ENCODE measurements at places on chromosomes 16 and 17.

GRCh38 chr16:12317121-12317810 is 340.7 kb downstream of the SNX29 start:
- no peak for DNase-seq

- DNase-seq, result no peak
These were observed 55.7 kb downstream of the SREBF1 start for GRCh38 chr17:17780922-17781590.

- no peak for DNase-seq
These were observed 30.4 kb upstream of the HS3ST3B1 start for GRCh38 chr17:14270508-14270907.

- DNase-seq, result no peak
These were observed 3.8 kb downstream of the LITAFD start for GRCh38 chr16:8885674-8886592.

GRCh38 chr16:14186007-14186794 is 115.1 kb downstream of the MRTFB start:
- peak; percentile 58 for DNase-seq

DNA sequence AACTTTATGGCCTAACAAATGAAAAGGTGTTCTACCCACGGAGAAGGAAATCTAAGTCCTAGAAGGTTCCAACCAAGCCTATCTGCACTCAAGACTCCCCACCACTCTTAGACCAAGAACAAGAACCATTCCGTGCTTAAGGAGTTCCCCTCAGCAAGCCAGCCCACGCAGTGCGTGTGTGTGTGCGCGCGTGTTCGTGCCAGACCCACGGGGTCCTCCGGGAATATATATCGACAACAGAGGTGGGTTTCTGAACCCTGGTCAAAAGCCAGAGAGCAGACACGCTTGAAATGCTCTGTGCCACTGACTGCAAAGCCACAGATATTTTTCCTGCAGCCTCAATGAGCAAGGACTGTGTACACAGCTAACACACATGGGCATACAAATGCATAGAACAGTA is 70.7 kb downstream of the SLC39A11 start:
- DNase-seq, result no peak

DNA sequence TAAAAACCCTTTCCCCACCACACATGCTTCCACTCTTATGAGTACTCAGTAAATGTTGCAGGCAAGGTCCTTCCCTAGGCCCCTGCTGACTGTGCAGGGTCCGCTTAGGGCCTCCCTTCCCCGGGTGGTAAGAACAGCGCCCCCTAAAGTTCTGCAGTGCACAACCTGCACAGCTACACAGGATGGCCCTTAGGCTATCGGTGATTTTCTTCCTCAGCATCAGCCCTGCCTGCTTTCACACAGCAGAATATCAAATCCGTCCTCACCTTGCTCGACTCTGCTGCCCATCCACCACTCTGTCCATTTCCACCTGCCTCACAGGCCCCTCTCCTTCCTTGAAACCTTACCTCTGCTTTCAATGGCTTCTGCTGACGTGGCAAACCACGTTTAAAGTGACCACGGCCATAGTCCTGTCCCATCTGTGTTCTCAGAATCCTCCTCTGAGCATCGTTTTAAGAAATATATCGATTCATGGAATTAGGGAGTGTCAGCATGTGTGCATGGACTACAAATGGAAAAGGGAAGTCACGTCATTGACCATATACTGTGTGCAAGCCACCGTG is 51.4 kb upstream of the TMEM132E start:
- DNase-seq, result no peak

GRCh38 chr16:11417487-11417886 is 72.2 kb downstream of the RMI2 start:
- DNase-seq, result no peak

DNA sequence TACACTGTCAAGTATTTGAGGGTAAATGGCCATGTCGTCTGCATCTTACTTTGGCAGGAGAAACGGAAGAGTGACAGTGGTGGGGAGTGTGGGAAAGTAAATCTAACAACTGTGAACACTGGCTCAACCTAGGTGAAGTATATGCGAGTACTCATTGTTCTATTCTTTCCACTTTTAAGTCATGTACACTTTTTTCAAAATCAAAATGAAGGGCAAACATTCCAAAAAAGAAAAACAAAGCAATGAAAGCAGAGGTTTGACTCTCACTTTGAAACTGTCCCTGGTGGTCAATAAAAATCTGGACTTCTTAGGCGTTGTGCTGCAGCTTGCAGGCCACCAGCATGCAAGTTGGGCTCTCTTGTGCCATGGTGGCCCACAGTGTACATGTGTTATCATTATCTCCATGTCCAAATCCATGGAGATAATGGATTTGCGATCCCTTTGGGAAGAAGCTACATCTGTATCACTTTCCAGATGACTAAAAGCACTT is 32.7 kb downstream of the STAT5B start:
- DNase-seq, result no peak

DNA sequence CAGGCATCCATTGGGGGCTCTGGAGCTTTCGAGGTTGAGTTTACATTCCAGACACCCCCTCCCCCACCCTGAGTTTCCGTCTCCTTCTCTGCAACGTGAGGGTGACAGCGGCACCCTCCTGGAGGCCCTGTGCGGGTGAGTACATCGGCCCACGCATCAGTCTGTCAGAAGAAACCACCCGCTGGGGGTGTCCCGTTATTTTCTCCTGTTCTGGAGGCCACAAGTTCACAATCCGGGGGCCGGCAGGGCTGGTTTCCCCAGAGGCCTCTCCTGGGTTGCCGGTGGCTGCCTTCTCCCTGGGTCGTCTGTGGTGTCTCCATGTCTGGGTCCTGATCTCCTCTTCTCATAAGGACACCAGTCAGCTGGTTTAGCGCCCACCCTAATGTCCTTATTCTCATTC is 35.7 kb downstream of the GSE1 start:
- no peak for DNase-seq

- no peak for DNase-seq
These were observed 2.3 kb upstream of the MYH11 start for GRCh38 chr16:15858921-15859668.

- no peak for DNase-seq
These were observed 829 bp downstream of the PITPNM3 start for GRCh38 chr17:6555331-6556120.

DNA sequence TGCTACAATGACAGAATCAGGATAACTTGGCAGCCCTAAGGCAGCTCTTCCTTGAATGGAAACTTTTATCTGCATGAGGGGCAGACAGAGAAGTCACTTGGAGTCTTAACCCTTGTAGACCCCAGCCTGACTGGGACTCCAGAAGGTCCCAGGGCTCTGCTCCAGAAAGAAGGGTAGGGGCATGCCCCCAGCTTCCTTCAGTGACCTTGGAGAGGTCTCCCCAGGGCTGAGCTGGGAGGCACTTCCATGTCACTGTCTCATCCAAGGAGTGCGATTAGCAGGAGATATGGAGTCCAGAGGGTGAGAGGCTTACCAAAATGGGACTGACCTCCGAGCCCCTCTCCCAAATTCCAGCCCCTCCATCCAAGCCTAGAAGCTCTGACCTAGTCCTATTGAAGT is 3.4 kb upstream of the NLRC5 start:
- no peak for DNase-seq

- peak; percentile 69 for DNase-seq
These were observed 80.7 kb downstream of the SNX29 start for GRCh38 chr16:12057266-12057665.

DNA sequence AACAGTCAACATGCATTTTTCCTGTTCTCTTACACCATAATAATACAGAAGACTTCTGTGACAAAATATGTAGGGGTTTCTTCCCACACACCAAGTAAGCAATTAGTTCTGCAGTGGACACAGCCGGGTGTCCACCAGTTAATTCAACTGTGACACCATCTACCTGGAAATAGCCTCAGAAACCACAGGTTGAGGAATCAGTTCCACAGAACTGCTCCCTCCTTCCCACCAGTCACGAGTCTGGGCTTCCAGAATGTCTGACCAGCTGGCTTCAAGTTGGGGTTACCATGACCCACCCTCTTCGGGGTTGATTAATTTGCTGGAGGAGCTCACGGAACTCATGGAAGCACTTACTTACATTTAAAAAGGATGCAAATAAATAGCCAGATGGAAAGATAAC is 13.6 kb upstream of the CCL5 start:
- no peak for DNase-seq

DNA sequence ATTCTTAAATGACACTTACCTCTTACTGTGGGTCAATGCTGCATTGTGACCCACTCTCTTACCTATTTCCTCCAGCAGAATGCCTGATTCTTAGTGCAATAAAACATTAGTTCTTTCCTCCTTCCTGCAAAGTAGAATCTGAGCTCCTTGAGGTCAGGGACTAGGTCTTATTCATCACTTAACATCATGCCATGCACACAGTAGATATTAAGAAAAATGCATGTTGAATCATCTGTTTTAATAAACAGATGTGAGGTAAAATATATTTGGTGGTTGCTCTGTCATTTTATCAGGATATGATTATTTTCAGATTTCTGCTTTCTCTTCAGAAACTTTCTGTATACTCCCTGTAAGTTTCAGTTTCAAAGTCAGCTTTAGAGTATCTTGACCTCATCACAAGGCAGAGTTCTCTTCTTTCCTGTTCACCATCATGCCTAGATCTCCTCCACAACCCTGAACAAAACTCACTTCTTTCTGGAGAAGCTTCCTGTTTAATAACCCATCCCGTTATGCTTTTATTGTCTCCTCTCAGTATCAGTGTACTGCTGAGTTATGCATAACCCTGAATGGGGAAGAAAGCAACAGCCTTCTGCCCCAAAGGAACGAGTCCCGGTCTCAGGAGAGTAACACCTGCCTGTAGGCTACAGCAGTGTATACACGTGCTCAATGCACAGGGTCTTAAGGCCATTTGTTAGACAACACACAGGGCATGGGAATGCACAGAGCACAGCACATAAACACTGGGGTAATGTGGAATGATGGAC is 30.3 kb upstream of the SUPT4H1 start:
- no peak for DNase-seq

DNA sequence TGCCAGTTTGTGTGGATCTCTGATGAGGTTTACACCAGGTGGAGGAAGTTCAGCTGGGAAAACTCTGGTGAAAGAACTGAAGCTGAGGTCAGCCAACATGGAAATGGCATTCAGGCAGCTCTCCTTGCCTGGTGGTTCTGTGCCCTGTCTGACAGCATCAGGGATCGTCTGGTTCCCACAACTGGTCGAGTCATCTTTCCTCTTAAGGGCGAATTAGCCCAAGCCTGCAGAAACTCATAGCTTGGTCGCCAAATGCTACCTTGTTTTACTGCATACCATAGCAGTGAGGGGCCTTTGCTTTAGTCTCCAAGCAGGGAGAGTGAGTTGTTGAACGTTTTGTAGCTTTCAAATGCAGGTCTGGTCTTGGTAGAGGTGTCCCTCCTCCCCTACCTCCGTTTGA is 7.2 kb downstream of the PLCG2 start:
- DNase-seq, result no peak

DNA sequence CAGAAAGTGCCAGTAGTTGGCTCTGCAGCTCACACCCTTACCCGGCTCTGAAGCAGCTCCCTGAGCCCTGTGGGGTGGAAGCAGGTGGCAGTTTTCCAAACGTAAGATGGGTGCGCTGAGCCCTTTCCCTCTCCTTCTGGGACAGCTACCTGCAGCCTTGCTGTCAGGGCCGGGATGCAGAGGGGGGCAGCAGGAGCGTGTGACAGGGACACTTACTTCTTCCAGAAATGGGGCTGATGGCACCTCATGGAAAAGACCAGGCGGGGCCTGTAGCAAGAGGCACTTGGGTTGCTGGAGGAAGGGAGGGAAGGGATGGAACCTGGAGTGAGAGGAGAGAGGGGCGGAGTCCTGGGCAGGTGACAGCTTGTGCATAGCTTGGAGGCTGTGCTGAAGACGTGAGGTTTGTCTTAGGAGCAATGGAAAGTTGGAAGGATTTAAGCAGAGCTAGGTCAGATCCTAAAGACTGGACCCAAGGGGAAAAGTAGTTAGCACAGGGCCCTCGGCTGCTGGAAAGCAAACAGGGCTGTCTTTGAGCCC is 216.8 kb upstream of the RPL38 start:
- no peak for DNase-seq

- DNase-seq, result no peak
These were observed 58.2 kb upstream of the RPH3AL start for GRCh38 chr17:410543-411401.

DNA sequence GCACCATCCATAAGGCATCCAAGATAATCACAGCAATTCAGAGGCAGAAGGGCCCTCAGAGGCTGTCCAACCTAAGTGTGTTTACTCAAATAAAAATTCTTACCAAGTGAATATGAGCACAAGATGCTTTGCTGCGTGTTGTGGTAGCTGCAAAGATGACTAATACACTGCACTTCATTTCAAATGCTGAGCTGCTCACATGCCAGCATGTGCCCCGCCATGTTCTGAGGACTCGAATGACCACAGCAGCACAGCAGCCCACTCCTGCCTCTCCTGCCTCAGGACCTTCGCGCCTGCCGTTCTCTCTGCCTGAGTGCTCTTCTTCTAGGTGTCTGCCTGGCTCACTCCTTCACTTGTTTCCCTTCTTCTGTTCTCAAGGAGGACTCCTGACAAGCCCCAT is 19.0 kb downstream of the PIK3R5 start:
- peak; percentile 11 for DNase-seq

DNA sequence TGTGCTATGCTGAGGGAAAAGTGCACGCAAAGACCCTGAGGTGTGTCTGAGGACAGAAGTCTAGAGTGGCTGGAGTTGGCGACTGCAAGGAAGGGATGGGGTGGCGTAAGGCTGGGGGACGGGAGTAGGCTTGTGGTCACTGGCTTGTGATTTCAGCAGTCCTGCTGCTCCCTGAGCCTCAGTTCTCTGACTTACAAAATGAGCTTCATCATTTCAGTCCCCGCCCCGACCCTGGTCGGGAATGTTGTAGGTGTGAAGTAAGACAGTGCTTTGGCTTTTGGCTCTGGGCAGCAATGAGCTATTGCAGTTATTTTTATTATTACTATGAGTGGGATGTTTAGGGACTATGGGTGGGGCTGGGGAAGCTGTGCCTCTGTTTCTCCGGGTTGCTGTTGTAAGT is 8.6 kb downstream of the ADGRG1 start:
- no peak for DNase-seq

DNA sequence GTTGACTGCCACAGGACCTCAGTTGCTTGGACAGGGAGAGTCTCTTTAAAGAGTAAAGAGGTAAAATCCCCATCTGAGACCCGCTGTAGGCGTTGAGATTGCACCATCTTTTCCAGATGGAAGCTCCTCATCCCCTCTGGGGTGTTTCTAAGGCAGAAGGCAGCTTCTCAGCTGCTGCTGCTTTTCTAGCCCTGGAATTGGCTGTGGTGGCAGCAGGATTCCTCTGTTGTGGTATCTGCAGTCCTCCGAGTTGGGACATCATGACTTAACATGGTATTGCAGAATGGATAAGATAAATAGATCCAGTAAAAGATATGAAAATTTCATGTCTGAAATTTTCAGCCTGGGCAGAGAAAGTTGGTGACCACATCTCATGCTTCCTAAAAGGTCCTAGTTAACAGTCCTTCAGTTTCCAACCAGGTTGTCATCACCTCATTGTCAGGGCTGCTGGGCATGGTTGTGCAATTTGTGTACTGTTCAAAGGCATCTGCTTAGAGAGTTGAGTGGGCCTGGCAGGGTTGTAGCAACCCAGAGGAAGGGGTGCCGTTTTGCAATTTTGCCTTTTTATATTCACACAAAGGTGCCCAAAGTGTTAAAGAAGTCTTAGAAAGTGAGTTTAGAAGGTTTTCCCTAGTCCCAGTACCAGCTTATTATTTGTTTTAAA is 150.4 kb downstream of the SPECC1 start:
- DNase-seq, result peak; percentile 41
